ENCODE measurements at places on chromosomes 1 and 21.
A peak's percentile ranks its signal among the peaks of the same experiment; 100 is the strongest.

- DNase-seq = no peak
These were observed 81.8 kb upstream of the SLC44A3 start for GRCh38 chr1:94738371-94738770.

GRCh38 chr1:70143048-70143659, 62.2 kb downstream of the LRRC40 start:
- DNase-seq = no peak

- no peak for DNase-seq
These were observed 357.6 kb upstream of the NR5A2 start for GRCh38 chr1:199669916-199670315.

DNA sequence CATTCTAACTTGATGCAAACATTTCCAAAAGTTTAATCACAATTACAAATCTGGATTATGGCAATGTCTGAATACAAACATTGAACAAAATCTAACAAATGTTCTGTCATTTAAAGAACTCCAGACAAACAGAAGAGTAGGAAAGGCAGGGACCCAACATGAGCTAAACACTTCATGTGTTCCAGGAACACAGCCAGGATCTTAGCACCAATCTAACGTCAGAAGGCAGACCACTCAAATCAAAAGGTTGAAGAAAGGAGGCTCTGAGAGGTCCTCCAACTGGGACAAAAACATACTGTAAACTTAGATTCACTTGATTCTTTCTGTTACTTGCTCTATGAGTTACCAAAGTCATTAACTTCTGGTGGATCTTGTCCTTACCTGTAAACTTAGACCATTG, 374.0 kb downstream of the NEGR1 start:
- no peak for DNase-seq

DNA sequence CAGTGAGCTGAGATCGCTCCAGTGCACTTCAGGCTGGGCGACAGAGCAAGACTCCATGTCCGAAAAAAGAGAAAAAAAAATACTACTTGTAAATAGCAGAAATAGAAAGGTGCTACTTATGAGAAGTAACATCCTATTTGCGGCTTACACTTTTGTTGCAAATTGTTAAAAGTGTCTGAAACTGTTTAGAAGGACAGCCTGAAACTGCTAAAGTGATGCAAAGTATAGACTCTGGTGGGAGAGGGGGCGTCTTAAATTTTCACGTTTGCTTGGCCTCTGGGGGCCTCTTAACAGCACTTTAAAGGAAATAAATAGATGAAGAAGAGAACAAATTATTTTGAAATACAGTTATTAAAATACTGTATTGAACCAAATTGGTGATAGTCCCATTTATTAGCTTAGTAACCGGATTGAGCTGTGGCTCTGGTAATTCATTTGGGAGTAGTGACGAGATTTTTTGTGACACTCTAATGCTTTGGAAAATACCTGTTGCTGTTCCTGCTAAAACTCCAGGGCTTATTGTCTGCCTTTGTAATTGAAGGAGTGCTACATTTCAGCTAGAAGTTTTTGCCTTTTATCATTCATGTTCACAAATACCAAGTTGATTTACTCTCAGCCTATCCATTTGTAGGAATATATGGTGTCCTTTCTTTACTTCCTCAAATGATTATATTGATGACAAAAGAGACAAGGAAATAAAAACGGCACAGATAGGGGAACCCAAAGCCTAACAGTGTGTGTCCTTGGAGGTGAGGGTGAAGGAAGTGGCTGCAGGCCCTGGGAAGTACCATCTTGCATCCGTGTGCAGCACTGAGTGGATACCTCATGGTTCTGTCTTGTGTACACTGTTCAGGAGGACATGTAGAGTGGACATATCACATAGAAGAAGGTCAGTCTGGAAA, 6.2 kb downstream of the PKNOX1 start:
- DNase-seq = no peak

DNA sequence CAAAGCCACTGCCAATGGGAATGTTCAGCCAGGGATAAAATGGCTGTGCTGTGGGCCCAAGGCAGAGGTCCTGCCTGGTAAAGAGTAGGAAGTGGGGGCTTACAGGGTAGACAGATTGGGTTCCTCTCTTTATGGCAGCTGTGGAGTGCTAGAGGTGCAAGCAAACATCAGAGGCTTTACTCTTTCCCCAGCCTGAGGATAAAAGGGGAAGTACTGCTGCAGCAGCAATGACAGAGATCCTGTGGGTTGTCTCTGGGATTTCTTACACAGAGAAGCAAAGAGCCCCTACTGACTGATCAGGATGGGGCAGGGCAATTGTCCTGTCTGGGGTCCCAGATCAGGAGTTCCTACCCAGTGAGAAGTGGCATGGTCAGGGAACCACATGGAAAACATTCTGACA, 54.2 kb downstream of the DRAM2 start:
- DNase-seq = no peak

GRCh38 chr1:162175379-162176081, 106.0 kb downstream of the NOS1AP start:
- DNase-seq = peak; percentile 33

DNA sequence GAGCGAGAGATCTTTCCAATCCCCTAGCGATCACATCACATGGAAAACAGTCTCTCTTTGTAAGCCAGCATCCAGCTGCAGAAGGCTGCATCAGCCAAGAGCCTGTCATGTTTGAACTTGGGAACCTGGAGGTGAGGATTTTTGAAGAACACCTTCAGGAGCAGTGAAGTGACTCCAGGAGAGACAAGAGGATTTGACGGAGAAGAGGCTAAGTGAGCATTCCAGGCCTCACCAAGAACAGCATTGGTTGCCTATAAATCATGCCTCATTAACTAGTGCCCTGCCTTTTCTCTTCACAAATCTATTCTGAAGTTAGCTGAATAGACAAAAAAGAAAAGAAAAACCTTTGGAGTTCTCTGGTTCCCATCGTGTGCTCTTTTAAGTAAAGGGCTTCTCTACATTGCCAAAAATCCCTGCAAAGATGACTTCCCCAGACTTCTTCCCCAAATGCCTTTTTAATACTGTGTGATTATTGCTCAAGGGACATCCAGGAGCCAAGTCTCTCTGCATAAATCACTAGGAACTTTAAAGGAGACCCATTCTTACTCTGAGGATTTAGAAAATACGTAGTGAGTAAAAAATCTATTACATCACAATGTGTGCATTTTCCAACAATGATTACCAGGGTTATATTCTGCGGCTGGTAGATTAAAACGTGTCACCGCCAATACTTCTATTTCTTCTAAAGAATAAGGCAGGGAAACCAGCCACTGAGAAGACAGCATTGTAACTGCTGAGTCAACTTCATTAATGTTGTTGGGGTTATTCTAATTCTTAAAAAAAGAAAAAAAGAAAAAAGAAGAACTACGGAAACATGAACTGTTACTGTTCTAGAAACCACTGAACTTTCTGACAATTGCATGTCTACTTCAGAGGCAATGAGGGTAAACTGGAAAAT, 95.2 kb downstream of the KIF14 start:
- DNase-seq = no peak

GRCh38 chr1:156804572-156805243, 11.9 kb downstream of the SH2D2A start:
- no peak for DNase-seq

DNA sequence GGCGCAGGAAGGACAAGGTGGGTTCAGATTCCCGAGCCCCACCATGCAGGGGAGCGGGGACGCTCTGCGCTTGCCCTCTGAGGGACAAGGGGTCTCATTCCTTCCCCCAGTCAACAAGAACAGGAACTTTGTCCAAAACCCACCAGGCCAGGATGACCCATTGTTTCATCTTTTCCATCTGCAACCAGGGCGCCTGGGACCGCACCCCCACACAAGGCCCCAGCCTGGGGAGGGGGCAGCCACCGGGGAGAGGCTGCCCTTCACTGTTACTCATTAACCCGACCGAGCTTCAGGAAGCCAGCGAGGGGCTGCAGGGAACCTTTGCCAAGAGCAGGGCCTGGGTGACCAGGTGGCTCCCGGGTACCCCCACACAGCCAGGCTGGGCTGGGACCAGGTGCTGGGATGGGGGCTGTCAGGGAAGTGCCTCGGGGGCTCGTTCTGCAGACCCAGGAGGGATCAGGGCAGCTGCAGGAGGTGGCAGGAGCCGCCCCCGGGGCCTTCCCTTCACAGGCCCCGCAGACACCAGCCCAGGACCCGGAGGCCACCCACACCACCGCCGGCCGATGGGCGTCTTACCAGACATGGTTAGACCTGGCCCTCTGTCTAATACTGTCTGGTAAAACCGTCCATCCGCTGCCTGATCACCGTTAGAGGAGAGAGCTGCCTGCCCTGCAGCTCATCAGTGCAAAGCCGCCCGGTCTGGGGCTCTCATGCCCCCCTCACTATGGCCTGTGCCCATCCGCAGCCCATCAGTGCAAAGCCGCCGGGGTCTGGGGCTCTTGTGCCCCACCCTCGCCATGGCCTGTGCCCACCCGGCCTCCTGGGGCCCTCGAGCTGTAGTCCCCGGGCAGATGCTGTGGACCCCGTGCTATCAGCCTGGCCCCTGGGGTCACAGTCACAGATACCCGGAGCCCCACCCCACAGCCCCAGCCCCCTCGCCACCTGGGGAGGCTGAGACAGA, 4.9 kb upstream of the TTLL10 start:
- DNase-seq = no peak

DNA sequence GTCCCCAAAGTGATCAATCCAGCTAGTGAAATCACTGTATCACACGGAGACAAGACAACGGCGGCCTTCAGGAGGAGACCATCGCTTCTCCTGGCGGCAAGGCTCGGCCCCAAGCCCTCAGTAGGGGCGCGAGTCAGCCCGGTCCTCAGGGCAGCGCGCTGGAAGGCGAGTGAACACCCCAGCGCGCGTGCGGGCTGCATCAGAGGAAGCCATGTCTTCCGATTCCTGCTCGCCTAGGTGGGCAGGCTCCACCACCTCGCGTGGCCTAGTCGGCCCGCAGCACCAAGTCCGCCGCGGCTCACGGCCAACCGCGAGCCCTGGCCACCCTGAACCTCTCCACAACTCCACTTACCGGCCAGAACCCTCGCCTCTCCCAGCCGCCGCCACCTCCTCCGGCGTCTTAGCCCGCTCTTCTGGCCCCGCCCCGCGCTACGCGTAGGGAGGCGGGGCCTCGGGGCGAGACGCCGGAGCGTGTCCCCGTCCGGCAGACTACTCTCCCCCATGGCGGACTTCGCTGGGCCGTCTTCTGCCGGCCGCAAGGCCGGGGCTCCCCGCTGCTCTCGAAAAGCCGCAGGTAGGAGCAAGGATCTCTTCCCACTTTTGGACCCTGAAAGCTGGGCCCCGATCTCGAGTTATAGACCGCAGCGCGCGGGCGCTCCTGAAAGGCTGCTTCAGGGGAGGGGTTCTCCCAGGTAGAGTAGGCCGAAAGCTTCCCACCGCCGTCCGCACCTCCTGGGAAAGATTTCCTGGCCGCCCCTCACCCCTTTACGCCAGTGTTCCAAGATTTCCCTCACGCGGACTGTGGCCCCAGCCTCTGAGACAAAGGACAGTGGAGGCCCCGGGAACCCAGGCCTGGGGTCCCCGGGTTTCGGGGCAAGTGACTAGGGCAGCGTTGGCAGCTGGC, at the start of the genes GLMN and RPAP2:
GLMN (minus strand) TSS at position 415 of the 904 bp plus-strand sequence. CDS start 988 bp downstream, outside the sequence.
RPAP2 (plus strand) TSS at position 487 of the 904 bp plus-strand sequence; CDS start at position 502, 15 bp downstream.
- DNase-seq = peak; percentile 85

GRCh38 chr1:231418101-231418740, 3.9 kb downstream of the EGLN1 start:
- DNase-seq = no peak

DNA sequence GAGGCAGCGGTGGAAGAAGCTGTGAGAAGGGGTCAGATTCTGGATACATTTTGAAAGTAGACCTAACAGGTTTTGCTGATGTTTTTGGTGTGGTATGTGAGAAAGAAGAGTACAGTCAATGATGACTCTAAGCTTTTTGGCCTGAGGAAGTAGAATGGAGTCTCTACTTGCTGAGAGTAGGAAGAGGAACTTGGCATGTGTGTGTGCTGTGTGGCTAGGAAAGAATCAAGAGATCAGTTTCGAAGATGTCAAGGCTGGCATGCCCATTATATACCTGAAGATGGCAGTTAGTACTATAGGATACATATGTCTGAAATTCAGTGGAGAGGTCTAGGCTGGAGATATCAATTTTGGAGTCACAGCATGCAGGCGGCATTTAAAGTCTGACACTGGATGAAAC, 64.4 kb downstream of the MAB21L3 start:
- no peak for DNase-seq

GRCh38 chr1:208248991-208249696, 5.0 kb upstream of the PLXNA2 start:
- no peak for DNase-seq

DNA sequence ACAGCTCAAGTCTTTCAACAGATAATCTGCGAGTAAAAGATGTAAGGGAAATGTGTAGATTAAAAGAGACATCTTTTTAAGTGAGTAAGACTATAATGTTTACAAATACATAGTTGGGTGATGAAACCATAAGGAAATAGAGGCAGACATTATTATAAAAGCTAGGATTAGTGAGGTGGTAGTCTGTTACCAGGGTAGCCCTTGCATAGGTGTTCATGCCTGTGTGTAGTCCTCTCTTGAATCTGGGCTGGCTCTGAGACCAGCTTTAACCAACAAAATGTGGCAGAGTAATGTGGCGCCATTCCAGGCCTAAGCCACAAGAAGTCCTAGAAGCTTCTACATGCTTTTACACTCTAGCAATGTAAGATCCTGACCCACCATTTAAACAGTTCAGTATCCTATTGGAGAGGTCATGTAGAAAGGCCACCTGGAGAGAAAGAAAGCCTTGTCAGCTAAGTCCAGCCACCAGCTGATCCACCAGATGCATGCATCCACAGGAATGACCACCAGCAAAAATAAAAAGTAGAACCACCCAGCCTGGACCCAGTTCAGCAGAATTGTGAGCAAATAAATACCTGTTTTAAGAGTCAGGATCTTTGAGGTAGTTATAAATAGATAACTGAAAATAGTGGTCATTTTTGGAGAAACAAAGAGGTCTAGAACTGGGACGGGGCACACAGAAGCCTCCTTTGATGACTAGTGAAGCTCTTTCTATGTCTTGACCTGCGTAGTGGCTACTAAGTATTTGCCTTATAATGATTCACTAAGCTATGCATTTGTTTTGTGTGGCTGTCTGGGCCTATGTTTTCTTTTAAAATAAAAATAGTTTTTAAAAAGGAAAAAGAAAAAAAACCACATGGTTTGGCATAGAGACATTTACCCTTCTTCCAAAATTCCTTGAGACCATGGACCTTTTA, 8.1 kb downstream of the NIBAN1 start:
- DNase-seq = no peak

GRCh38 chr1:170240409-170240808, 94.7 kb downstream of the NTMT2 start:
- DNase-seq = no peak

DNA sequence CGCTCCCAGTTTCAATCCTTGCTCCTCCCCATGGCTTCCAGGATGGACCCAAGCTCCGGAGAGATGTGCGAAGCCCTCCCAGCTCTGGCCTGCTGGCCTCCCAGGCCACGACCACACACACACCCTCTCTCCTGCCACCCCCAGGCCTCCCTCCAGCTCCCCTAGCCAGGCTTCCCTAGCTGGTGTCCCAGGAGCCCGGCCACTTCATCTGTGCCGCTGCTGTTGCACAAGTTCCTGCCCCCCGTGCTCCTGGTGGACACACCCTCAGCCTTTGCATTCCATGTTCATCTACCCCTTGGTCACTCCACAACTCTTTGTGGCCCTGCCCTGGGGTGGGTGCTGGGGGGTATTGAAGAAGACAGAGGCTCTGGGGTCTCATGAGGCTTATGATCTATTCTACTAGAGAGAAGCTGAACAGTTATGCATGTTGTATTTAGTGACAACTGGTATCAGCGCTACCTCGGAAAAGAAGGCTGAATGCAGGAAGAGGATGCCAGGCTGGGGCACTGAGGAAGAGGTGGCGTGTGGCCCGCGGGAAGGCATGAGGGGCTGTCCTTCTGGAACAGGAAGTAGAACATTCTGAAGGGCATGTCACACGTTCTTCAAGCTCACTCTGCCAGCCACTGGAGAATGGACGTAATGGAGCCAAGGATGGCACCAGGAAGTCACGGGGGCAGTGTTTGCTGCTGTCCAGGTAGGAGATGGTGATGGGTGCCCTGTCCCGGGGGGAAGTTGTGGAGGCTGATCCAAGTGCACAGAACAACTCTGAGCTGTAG, 172.4 kb downstream of the PSMG1 start:
- DNase-seq = no peak
